NCI-H1092 treated with DMSO at 0.1 percent for 48 hours (cell line): ENCODE measurements at places on chromosomes 16 and 17.

DNA sequence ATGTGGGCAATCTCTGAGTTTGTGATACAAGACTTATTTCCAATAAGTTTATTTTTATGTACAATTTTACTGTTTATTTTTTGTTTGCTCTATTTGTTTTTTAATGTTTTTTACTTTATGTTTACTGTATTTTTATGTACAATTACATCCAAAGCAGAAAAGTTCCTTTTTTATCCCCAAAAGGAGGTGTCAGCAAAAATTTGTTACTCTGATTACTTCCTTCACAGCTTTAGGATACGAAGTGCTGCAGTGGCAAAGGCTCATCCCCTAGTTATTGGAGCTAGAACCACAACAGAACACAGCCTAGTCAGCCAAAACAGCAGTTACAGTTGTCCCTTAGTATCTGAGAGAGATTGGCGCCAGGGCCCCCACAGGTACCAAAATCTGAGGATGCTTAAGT is 35.7 kb downstream of the IST1 start:
- DNase-seq, result no peak

GRCh38 chr17:43020789-43021740 is 1.1 kb downstream of the VAT1 start:
- DNase-seq, result peak; percentile 32

DNA sequence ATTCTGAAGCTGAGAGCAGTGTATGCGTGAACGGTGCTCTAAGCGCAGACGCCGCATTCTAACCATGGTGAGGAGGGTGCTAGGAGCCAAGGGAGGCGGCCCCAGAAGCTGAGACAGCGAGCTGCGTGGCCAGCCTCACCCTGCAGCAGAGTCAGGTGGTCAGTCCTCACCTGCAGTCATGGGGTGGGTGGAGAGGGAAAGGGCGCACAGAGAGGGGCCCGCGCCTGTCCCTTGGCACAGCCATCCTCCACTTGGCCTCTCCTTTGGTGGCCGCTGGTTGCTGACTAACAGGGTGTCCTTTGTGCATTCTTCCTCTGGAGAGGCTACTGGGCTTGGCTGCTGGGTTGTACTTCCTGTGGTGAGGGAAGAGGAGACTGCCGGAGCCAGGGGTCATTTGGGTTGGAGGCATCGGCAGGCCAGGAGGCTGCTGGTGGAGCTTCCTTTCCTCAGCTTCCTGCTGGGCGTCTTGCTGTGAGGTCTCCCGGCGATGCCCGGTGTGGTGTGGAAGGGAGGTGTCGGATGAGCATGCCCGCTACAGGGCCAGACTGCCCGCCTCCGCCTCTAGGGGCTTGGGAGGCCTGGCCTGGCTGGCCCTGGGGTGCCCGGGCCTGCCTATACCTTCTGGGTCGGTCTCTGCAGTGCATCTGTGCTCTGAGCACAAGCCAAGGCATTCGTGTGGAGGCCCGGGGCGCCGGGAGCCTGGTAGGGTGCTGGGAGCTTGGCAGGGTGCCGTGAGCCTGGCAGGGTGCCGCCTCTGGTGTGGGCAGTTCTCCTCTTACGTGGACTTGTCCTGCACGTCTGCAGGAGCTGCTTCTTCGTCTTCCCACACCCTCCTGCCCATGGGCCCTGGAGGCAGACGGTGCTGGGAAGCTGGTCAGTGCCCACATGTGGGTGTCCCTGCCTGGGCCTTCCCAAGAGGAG is 17.4 kb downstream of the RNF213 start:
- no peak for DNase-seq

GRCh38 chr16:79132701-79133100 is 467.8 kb downstream of the MAF start:
- DNase-seq, result no peak

DNA sequence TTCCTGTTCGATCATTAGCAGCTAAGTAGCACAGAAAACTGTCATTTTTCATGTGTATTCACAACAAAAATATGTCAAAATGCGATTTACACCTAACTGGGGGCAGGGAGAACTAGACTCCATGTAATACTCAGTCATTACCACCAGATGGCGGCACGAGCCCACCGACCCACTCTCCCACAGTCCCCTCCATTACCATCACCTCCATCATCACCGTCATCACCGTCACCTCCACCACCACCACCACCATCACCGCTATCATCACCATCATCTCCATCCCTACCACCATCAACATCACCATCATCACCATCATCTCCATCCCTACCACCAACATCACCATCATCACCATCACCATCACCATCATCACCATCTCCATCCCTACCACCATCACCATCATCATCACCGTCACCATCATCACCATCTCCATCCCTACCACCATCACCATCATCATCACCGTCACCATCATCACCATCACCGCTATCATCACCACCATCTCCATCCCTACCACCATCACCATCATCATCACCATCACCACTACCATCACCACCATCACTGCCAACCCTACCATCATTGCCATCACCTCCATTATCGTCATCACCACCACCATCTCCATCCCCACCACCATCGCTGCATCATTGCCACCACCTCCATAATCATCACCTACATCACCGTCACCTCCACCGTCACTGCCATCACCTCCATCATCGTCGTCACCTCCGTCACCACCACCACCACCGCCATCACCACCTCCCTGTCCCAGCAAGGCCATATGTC is 14.4 kb downstream of the NDUFAF8 start:
- DNase-seq, result peak; percentile 39

DNA sequence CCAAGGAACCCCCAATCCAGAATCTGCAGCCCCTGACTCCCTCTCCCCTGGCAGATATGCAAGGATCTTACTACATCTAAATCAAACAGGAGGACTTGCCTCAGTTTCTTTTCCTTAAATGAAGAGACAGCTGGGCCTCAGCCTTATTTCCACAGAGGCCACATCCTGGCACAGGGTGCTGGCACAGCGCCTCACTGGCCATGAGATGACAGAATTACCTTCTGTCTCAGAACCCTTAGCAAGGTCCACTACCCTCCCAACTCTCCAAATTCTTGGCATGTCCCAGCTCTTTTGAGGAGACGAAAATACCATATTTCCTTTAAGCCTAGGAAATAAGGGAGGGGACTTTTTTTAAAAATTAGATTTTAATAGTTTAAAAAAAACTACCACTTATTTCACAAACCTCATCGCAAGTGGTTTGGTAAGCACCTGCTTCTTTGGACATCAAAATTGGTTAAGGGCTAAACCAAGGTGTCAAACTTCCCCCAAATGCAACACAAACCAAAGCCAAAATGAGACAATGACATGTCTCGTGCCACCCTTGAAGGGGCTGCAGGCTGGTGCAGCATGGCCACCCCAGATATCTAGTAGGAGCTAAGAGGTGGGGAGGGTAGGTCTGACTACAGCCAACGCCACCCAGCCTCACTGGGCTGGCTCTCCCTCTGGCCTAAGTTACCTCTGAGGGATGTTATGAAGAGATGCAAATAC is 25.3 kb downstream of the FAM117A start:
- no peak for DNase-seq

DNA sequence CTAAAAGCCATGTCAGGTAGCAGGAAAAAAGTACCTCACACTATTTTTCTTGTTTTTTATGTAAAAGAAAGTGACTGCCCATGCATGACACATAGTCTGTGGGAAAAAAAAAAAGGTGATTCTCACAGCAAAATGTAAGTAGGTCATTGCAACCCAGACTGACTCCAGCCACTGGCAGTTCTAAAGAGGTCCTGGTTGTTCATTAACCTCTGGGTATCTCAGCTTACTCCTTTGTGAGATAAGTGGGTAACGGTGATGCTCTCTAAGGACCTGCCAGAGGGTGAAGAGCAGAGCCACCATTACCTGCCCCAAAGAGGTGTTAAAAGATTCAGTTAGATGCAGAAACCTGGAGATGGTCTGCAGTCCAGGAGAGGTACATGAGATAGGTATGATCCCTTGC is 531.9 kb downstream of the GRIN2A start:
- no peak for DNase-seq

DNA sequence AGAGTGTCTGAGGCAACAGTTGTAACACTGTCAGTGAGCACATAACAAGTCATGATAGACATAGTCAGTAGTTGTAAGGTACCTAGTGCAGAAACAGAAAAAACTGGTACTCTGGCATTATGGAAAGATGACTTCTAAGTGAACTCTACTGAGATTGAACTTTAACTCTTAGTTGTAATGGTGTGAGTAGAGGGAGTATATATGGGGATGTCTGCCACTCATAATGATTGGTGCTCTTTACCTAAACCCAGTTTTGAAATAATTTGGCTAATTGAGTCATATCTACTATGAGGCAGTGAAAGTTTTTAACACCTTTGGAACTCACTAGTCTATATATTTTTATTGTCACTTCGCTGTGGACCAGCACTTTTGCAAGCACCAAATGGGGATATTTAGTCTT is 6.6 kb downstream of the NLK start:
- no peak for DNase-seq

DNA sequence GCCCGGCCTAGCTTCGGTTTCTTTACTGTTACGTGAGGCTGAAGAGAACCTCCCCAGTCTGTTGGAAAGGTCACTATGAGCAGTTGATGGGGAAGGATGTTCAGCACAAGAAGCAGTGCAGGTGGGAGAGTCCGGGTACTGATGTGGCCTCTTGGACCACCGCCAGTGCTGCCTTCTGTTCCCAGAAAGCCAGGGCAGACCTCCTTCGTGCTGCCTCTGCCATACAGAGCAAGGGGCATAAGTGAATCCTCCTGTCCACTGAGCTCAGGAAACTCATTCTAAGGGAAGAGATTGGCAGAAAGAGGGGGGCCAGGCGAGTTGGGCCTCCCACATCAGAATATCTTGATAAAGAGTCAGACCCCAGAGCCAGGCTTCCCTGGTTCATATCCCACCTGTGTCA is 3.7 kb downstream of the PPP4C start:
- no peak for DNase-seq

- DNase-seq, result no peak
Measured at GRCh38 chr17:27563532-27563931, 67.5 kb upstream of the LGALS9 start.

GRCh38 chr17:40218006-40218739 is 931 bp upstream of the WIPF2 start:
- DNase-seq, result no peak

- DNase-seq, result no peak
Measured at GRCh38 chr17:80106751-80107150, 5.4 kb downstream of the GAA start.

- DNase-seq, result no peak
Measured at GRCh38 chr16:47004652-47005051, 31.2 kb upstream of the DNAJA2 start.

- no peak for DNase-seq
Measured at GRCh38 chr17:78672005-78672404, 94.8 kb upstream of the DNAH17 start.

GRCh38 chr17:82865774-82866395 is 26.1 kb upstream of the ZNF750 start:
- DNase-seq, result peak; percentile 37

GRCh38 chr17:4142107-4142900 is 526 bp downstream of the ZZEF1 start:
- no peak for DNase-seq

GRCh38 chr16:23976524-23976923 is 140.7 kb downstream of the PRKCB start:
- DNase-seq, result no peak

DNA sequence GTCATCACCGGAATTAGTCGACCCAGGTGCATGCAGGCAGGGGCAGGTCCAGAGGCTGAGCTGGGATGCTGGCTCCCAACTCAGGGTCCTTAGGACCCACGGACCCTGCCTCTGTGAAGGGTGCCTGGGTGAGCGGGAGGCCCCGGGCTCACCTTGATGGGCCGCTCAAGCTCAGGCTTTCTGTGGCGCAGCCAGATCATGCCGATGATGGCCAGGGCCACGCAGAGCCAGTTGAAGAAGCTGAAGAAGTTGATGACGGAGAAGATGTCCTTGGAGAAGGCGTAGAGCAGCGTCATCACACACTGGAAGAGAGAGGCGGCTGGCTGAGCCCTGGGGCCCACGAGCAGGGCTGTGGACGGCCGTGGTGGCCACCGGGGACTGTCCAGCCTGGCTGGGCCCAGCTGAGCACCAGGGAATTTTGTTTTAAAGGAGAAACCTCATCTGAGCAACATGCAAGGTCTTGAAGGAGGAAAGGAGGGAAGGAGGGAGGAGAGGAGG is 32.9 kb downstream of the SLC7A5 start:
- DNase-seq, result no peak

DNA sequence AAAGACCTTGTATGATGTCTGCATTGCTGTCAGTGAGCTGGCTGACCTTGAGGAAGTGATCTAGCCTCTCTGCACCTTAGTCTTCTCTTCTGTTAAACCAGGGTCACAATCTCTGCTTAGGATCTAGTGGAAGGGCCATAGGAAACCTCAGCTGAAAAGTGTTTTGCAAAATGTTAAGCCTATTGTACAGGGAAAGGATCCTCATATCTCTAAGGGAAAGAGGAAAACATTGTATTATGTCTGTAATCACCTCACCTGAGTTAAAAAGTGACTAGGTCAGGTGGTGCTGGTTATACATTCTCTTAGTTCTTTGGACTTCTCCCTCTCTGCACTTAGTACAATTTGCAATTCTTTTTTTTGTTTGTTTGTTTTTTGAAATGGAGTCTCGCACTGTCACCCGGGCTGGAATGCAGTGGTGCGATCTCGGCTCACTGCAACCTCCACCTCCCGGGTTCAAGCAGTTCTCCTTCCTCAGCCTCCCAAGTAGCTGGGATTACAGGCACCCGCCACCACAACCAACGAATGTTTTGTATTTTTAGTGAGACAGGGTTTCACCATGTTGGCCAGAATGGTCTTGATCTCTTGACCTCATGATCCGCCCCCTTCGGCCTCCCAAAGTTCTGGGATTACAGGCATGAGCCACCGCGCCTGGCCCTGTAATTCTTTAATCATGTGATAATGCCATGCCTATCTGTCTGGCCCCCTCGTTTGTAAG is 2.0 kb upstream of the SEPHS2 start:
- DNase-seq, result no peak

GRCh38 chr17:67138392-67138791 is 94.0 kb downstream of the CACNG1 start:
- no peak for DNase-seq

DNA sequence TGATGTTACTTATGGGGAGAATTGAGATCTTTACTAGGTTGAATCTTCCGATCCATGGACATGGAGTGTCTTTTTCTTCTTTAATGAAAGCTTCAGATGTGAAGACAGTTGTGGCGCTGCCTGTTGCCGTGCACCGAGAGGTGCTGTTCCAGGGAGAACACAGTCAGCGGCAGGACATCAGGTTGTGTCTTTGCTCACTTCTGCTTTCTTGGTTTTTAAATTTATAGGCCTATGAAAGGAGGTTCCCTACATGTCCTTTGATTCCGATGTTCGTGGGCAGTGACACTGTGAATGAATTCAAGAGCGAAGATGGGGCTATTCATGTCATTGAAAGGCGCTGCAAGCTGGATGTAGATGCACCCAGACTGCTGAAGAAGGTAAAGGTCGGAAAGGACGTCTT is 49.8 kb downstream of the SEC14L1 start:
- no peak for DNase-seq
